ENCODE measurements at places on chromosomes 2 and 18.

DNA sequence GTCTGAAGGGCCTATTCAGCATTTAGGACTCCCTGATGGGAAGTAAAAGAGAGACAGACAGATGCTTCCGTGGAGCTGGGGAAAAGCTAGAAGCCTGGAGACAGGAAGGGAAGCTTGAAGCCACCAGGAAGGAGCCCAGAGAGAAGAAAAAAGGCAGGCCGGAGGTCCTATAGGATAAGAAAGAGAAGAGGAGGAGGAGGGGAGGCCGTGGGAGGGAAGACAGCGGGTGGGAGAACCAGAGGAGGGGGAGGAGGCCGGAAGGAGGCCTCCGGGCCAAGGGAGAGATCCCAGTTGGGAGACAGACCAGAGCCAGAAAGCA, 107.1 kb upstream of the PKDCC start:
- DNase-seq: no peak

- DNase-seq: no peak
Measured at GRCh38 chr2:152036611-152037469, 62.0 kb downstream of the CACNB4 start.

DNA sequence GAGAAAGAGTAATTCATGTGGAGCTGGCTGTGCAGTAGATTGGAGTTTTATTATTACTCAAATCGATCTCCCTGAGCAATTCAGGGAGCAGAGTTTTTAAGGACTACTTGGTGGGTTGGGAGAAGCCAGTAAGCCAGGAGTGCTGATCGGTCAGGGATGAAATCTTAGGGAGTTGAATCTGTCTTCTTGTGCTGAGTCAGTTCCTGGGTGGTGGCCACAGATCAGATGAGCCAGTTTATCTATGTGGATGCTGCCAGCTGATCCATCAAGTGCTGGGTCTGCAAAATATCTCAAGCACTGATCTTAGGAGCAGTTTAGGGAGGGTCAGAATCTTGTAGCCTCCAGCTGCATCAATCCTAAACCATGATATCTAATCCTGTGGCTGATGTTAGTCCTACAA, 17.0 kb upstream of the UGT1A8 start:
- DNase-seq: no peak

DNA sequence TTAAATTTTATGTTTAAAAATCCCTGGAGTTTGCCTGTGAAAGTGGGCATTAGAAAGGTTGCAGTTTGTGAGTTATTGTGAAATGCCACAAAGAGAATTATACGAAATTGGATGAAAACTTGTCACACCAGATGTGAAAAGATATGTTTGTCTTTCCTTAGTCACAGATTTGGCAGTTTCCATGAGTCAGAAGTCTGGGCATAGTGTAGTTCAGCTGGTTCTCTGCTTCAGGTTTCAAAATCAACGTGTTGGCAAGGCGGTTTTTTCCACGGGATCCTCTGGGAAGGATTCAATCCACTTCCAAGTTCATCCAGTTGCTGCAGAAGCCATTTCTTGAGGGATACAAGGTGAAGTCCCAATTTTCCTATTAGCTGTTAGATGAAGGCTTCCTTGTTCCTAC, 658.0 kb upstream of the CDH2 start:
- no peak for DNase-seq

- no peak for DNase-seq
Measured at GRCh38 chr2:78077633-78078032, 555.5 kb upstream of the LRRTM4 start.

DNA sequence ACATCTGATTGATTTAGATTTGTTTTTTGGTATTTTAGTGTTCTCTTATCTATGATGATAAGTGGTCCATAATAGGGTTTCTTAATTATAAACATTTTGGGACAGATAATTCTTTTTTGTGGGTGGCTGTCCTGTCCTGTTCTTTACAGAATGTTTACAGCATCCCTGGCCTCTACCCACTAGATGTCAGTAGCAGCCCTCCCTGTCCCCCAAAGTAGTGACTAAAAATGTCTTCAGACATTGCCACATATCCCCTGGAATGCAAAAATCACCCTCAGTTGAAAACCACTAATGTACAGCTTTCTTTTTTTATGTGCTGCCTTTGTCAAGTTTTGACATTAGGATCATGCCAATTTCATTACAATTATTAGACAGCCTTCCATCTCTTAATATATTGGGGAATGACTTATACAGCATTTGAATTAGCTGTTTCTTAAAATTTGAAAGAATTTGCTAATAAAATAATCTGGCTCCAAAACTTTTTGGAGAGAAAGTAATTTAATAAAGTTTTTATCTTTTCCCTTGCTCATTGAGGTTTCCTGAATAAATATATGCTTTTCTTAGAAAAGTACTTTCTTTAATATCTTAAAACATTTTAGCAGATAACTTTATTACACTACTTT, 19.5 kb downstream of the WIPF1 start:
- no peak for DNase-seq

DNA sequence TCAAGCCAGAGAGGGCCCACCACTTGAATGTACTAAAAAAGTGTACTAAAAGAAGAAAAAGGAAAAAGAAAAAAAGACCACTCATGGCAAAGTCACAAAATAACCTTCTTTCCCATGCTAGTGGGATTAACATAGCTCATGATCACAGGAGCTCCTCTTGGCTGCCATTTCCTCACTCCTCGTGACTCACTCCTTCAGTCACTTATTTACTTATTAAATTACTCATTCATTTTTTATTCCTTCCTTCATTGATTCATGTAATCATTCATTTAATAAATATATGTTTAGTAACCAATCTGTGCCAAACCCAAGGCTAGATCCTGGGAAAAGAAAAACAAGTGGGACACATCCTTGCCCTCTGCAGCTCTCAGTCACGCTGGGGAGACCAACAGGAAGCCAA, 300.5 kb downstream of the INSIG2 start:
- no peak for DNase-seq

- DNase-seq: no peak
Measured at GRCh38 chr2:125615438-125615837, 1040.5 kb upstream of the GYPC start.

GRCh38 chr2:191571163-191571769, 106.7 kb upstream of the NABP1 start:
- no peak for DNase-seq

GRCh38 chr2:197324801-197325200, 14.2 kb upstream of the ANKRD44 start:
- DNase-seq: no peak

- DNase-seq: no peak
Measured at GRCh38 chr18:55047546-55047945, 88.3 kb upstream of the CCDC68 start.

GRCh38 chr2:56806924-56807323, 623.1 kb downstream of the CCDC85A start:
- no peak for DNase-seq
